ENCODE measurements at places on chromosomes 5 and 9. TPM values are rescaled to one million over a fixed set of nuclear protein-coding genes. Genes with fewer than 3 reads are reported as not detected.

The MGAT4B gene
- 153 TPM for total RNA-seq

The RNF180 gene
- 7.4 TPM for total RNA-seq

The MLANA gene
- total RNA-seq: not detected

The CHSY3 gene
- 0.82 TPM for total RNA-seq

The PHYHD1 gene
- 2.0 TPM for total RNA-seq

The ITK gene
- not detected for total RNA-seq

The CERCAM gene
- 4.1 TPM for total RNA-seq

The IFNK gene
- total RNA-seq: not detected

The IRX2 gene
- 35.4 TPM for total RNA-seq

The DENND1A gene
- total RNA-seq: 43.8 TPM

The SPINK7 gene
- total RNA-seq: not detected

The SGCD gene
- not detected for total RNA-seq

The GPR150 gene
- total RNA-seq: not detected

The LYRM7 gene
- 21.6 TPM for total RNA-seq

The GPX3 gene
- total RNA-seq: not detected

The CCL27 gene
- 0.49 TPM for total RNA-seq

The CREBRF gene
- total RNA-seq: 16.2 TPM

The DRD1 gene
- not detected for total RNA-seq

The CENPK gene
- 15.3 TPM for total RNA-seq

The GZMA gene
- total RNA-seq: not detected

The CLTB gene
- total RNA-seq: 333 TPM

The DMGDH gene
- total RNA-seq: 14.7 TPM

The TMEFF1 gene
- total RNA-seq: 0.28 TPM

The PRR16 gene
- 11.9 TPM for total RNA-seq

The SELENOP gene
- total RNA-seq: 5.8 TPM

Data from MCF 10A (cell line).